ENCODE measurements at places on chromosomes 3 and 15.

GRCh38 chr15:28962851-28963710 lies 77.3 kb downstream of the APBA2 start:
- no peak for DNase-seq

DNA sequence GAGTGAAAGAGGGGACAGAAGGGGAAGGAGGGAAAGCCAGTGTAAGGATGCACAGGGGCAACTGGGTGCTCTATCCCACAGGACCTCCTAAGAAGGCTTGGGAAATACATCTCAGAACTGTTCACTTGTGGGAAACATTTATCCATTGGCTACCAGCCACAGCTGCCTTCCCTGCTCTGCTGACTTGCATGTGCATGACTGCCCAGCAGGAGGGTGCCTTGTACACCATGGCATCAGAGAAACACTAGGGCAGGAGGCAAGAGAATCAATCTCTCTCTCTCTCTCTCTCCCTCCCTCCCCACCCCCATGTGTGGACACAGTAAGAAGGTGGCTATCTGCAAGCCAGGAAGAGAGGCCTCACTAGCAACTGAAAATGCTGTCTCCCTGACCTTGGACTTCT lies 62.9 kb upstream of the ZBTB38 start:
- no peak for DNase-seq

DNA sequence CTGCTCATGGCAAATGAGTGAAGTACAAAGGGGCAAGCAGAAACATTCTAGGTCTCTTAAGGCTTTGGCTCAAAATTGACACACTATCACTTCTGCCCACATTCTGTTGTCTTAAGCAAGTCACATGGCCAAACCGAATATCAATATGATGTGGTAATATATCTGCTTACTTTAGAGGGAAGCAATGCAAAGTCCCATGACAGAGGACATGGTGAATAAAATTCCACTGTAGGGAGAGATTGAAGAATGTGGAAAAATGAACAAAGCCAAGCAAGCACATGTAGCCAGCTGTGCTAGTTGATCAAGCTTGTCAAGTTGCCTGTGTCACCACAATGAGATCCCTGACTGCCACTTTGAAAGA lies 11.2 kb upstream of the TBC1D5 start:
- no peak for DNase-seq

DNA sequence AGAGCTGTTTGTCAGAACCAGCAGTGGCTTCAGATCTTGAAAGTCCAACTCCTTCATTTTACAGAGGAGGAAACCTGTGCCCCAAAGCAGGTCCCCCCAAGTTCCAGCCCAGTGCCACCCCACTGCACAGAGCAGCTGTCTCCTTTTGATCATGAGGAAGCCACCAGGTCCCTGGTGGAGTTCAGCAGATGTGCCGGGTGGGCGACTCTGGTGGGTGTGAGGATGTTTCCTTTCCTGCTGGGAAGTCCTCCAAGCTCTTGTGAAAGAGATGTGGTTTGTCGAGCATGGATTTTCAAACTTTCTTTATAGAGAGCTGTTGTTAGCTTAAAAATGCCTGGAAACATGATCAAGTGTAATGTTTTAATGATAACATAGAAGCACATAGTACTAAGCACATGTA lies 52.0 kb downstream of the SMAD3 start:
- DNase-seq, result no peak

All from omental fat pad (tissue), 4 donors.